ENCODE measurements at places on chromosomes 7 and 10. TPM values are rescaled to one million over a fixed set of nuclear protein-coding genes. Genes with fewer than 3 reads are reported as not detected.

- no peaks in the 10 kb centered on the region for H3K4me1 ChIP-seq
- no peaks in the 10 kb centered on the region for H3K27me3 ChIP-seq
- DNase-seq = no peak
- H3K36me3 ChIP-seq = no peaks in the 10 kb centered on the region
Measured at GRCh38 chr7:135260930-135261721, 27.5 kb downstream of the STRA8 start.

- no peaks in the 10 kb centered on the region for H3K27me3 ChIP-seq
- no peak for DNase-seq
- H3K36me3 ChIP-seq = no peaks in the 10 kb centered on the region
- H3K4me3 ChIP-seq = no peak overlapping the region
Measured at GRCh38 chr7:5170251-5170650, 19.8 kb upstream of the WIPI2 start.

- no peaks in the 10 kb centered on the region for H3K4me1 ChIP-seq
- H3K4me3 ChIP-seq = no peak overlapping the region
- no peak for DNase-seq
Measured at GRCh38 chr10:676178-676577, 13.3 kb downstream of the DIP2C start.

GRCh38 chr7:7944619-7945282 lies 23.8 kb upstream of the GLCCI1 start:
- H3K4me3 ChIP-seq = peak overlapping the region; percentile 26
- peak; percentile 75 for DNase-seq
- H3K27ac ChIP-seq = peak overlapping the region; percentile 59
- H3K27me3 ChIP-seq = no peaks in the 10 kb centered on the region
- no peaks in the 10 kb centered on the region for H3K36me3 ChIP-seq

DNA sequence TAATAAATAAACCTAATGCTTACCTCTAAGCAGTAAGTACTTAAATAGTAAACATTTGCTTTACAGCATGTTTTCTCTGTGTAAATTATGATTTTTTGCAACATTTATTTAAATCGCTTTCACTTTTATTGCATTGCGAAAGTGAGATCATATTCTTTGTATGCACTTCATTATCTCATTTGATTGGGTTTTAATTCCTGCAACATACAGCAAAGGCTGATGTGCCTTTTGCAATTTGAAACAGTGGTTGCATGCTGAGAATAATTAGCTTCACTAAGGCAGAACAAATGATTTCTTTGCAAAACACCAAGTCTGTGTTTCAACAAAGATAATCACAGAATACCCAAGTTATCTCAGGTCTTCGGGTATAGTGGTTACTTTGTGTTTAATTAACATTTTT lies 16.3 kb upstream of the THSD7A start:
- H3K36me3 ChIP-seq = no peaks in the 10 kb centered on the region
- no peaks in the 10 kb centered on the region for H3K27me3 ChIP-seq

DNA sequence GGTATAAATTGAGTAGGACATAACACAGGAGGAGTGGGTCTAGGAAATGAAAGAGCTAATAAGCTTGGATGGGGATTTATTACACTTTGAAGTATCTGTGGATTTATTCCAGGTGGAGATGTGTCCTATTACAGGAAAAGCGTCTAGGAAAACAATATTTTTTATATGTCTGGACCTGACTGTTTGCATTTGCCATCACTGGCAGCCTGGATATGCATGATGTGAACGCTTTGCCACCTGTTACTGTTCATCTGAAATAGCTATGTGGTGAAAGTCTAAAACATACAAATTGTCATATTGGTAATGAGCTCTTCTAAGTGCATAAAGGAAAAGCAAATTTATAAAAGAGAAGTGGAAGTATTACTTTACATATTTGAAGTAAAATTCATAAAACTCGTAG lies 31.6 kb upstream of the AGMO start:
- no peaks in the 10 kb centered on the region for H3K36me3 ChIP-seq
- no peaks in the 10 kb centered on the region for H3K27me3 ChIP-seq
- no peaks in the 10 kb centered on the region for H3K4me1 ChIP-seq

- no peak for DNase-seq
- no peaks in the 10 kb centered on the region for H3K27me3 ChIP-seq
- no peak overlapping the region for H3K4me3 ChIP-seq
- H3K4me1 ChIP-seq = no peaks in the 10 kb centered on the region
- no peak overlapping the region for H3K27ac ChIP-seq
Measured at GRCh38 chr7:84196084-84196503, 1.5 kb upstream of the SEMA3A start.

GRCh38 chr10:130363899-130364445 lies 227.8 kb downstream of the GLRX3 start:
- H3K27me3 ChIP-seq = no peaks in the 10 kb centered on the region
- H3K36me3 ChIP-seq = no peaks in the 10 kb centered on the region
- no peak for DNase-seq

DNA sequence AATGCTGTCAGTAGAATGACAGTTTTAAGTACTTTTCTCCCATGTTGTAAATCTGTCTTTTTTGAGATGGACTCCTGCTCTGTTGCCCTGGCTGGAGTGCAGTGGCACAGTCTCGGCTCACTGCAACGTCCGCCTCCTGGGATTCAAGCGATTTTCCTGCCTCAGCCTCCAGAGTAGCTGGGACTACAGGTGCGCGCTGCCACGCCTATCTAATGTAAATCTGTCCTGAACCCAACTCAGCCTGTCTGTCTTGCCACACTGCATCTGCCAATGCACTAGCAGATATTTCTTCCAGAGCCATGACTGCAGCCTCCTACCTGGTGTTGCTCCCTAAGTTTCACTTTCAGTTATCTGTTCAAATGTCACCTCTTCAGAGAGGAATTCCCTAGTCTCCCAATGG lies 264.1 kb downstream of the PHF14 start:
- H3K27ac ChIP-seq = no peak overlapping the region
- H3K4me3 ChIP-seq = no peak overlapping the region
- no peak for DNase-seq
- H3K4me1 ChIP-seq = no peaks in the 10 kb centered on the region
- no peaks in the 10 kb centered on the region for H3K27me3 ChIP-seq

GRCh38 chr7:82539969-82540368 lies 96.4 kb upstream of the CACNA2D1 start:
- no peaks in the 10 kb centered on the region for H3K27me3 ChIP-seq
- H3K36me3 ChIP-seq = no peaks in the 10 kb centered on the region
- no peak for DNase-seq
- no peak overlapping the region for H3K4me3 ChIP-seq
- H3K27ac ChIP-seq = no peak overlapping the region
- H3K4me1 ChIP-seq = no peaks in the 10 kb centered on the region

DNA sequence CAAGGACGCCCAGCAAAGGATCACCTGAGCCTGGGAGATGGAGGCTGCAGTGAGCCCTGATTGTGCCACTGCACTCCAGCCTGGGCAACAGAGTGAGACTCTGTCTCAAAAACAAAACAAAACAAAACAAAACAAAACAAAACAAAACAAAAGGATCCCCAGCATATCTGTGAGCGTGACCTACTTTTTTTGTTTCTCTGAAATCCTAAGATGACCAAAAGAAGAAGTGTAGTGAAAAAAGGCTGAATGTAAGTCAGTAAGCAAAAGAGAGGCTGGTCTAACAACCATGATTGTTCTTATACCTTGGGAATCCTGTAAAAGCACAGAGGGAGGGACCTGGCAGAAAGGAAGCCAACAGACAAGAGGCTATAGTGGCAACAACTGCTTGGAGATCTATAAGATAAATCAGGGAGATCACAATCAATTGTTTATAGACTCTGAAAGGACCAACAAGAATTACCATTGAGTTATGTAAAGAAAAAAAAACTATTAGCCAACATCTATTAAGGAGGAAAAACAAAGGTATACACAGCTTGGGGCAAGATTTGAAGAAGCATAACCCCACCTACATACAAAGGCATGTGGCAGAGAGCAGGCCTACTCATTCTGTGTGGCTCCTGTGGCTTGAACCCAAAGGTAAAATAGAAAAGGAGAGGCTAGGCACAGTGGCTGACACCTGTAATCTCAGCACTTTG lies 255.2 kb upstream of the KLF14 start:
- peak overlapping the region; percentile 73 for H3K27ac ChIP-seq
- H3K4me1 ChIP-seq = peaks cover 97% of the 10 kb centered on the region
- H3K27me3 ChIP-seq = no peaks in the 10 kb centered on the region

- H3K27ac ChIP-seq = no peak overlapping the region
- no peaks in the 10 kb centered on the region for H3K27me3 ChIP-seq
- no peak for DNase-seq
- no peaks in the 10 kb centered on the region for H3K4me1 ChIP-seq
Measured at GRCh38 chr7:28224675-28225074, 44.1 kb upstream of the JAZF1 start.

GRCh38 chr7:50321487-50322067 lies 17.1 kb downstream of the IKZF1 start:
- peak overlapping the region; percentile 26 for H3K4me3 ChIP-seq
- no peaks in the 10 kb centered on the region for H3K27me3 ChIP-seq
- H3K27ac ChIP-seq = peak overlapping the region; percentile 90

- H3K27me3 ChIP-seq = no peaks in the 10 kb centered on the region
- peak overlapping the region; percentile 55 for H3K4me3 ChIP-seq
- H3K36me3 ChIP-seq = no peaks in the 10 kb centered on the region
- peaks cover 49% of the 10 kb centered on the region for H3K4me1 ChIP-seq
- peak; percentile 20 for DNase-seq
Measured at GRCh38 chr7:23012908-23013714, 819 bp downstream of the HYCC1 start.

- no peak for DNase-seq
- H3K4me1 ChIP-seq = no peaks in the 10 kb centered on the region
- no peaks in the 10 kb centered on the region for H3K36me3 ChIP-seq
Measured at GRCh38 chr10:64880546-64880945, 1359.3 kb downstream of the REEP3 start.

DNA sequence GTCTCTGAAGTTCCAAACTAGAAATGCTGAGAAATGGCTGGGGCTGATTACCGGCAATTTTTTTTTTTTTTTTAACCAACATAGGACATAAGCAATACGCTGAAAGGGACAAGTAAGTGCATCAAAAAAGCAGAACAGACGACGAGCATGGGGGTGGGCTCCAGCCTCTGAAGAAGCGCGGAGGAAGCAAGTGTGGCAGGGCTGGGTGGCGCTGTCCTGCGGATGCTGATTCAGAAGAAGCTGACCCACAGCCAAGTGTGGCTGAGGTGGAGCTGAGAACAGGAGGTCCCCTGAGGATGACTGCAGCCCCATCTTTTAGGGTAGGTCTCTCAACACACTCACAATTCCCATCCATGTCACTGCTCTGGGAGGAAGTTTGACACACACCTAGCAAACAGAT lies 65.6 kb downstream of the CTBP2 start:
- no peaks in the 10 kb centered on the region for H3K27me3 ChIP-seq
- no peaks in the 10 kb centered on the region for H3K36me3 ChIP-seq
- H3K4me3 ChIP-seq = no peak overlapping the region
- H3K4me1 ChIP-seq = no peaks in the 10 kb centered on the region
- DNase-seq = no peak

DNA sequence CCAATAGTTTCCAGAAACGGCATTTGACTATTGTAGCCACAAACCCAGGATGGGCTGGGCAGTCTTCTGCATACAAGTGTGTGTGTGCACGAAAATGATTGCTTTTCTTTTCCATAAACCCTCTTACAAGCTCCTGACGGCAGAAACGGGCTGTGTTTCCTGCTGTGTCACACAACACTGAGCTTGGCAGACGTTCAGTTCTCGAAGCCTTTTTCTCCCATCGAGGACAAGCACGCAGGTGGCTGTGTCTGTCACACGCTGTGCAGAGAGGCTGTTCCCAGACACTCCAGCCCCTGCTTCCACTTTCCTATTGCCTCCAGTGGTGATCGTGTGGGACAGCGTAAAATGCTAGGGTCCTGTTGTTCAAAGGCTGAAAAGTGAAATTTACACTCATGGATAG lies 32.1 kb downstream of the RBAK start:
- peaks cover 5% of the 10 kb centered on the region for H3K4me1 ChIP-seq
- H3K36me3 ChIP-seq = no peaks in the 10 kb centered on the region
- no peak overlapping the region for H3K4me3 ChIP-seq
- no peaks in the 10 kb centered on the region for H3K27me3 ChIP-seq
- no peak overlapping the region for H3K27ac ChIP-seq

DNA sequence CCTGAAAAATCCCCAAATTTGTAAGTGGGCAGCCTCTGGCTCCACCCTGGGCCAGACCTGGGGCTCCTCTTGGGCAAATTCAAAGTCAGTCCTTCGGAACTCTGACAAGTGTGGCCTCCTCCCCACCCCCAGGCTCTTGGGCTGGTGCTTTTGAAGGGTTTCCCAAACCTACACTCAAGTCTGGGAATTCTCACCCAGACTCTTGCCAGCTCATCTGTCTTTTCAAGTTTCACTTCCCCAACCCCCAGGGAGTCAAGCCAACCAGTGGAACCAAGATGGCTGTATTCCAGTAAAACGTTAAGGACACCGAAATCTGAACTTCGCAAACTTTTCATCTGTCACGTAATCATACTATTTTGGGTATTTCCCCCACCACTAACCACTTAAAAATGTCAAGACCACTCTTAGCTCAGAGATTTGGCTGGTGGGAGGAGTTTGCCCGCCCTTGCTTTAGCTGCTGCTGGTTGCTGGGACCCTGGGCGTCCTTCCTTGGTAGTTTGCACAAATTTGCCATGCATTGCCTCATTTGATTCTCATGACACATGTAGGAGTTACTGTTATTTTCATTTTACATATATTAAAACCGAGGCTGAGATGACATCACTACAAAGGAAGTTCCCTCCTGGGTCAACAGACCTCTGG lies 1.7 kb upstream of the MYO1G start:
- peak; percentile 51 for DNase-seq
- H3K4me3 ChIP-seq = peak overlapping the region; percentile 2
- H3K27me3 ChIP-seq = no peaks in the 10 kb centered on the region
- peaks cover 45% of the 10 kb centered on the region for H3K36me3 ChIP-seq
- H3K27ac ChIP-seq = peak overlapping the region; percentile 85

- H3K36me3 ChIP-seq = no peaks in the 10 kb centered on the region
- no peak for DNase-seq
- no peaks in the 10 kb centered on the region for H3K4me1 ChIP-seq
- no peak overlapping the region for H3K4me3 ChIP-seq
- H3K27ac ChIP-seq = no peak overlapping the region
Measured at GRCh38 chr10:29921071-29921446, 138.3 kb downstream of the JCAD start.

DNA sequence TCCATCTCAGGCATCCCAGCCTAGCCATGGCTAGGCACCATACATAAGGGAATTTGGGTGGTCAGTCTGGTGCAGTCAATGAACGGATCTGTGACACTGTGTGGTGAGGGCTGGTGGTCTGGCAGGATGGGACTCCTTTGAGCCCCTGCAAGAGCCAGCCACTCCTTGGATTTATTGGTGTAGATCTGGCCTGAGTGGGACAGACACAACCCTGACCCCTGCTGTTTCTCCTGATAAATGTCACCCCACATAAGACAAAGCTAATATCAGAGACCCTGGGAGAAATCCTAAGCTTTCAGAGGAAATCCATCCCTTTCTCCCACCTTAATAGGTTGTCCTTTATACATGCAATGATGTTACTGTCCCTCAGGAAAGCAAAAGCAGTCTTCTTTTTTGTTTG lies 2.3 kb downstream of the FBXO24 start:
- H3K4me1 ChIP-seq = peaks cover 19% of the 10 kb centered on the region
- no peaks in the 10 kb centered on the region for H3K36me3 ChIP-seq
- no peak for DNase-seq
- H3K27ac ChIP-seq = no peak overlapping the region
- no peaks in the 10 kb centered on the region for H3K27me3 ChIP-seq

The PRLHR gene
- total RNA-seq = not detected

The AGR3 gene
- total RNA-seq = not detected

The MYH16 gene
- not detected for total RNA-seq

The KNDC1 gene
- total RNA-seq = 1.4 TPM

The EDRF1 gene
- total RNA-seq = 57.8 TPM

The ANKRD61 gene
- total RNA-seq = not detected

Measured in CD4-positive, alpha-beta memory T cell (primary cell).